Aorta (tissue), 5 donors: ENCODE measurements at places on chromosomes 5 and 9. TPM values are rescaled to one million over a fixed set of nuclear protein-coding genes. Genes with fewer than 3 reads are reported as not detected.
A peak's percentile ranks its signal among the peaks of the same experiment; 100 is the strongest.

GRCh38 chr5:37875051-37875787, 35.4 kb upstream of the GDNF start:
- no peak for DNase-seq

GRCh38 chr9:129567842-129568559, 52.9 kb downstream of the C9orf50 start:
- DNase-seq, result peak; percentile 80

DNA sequence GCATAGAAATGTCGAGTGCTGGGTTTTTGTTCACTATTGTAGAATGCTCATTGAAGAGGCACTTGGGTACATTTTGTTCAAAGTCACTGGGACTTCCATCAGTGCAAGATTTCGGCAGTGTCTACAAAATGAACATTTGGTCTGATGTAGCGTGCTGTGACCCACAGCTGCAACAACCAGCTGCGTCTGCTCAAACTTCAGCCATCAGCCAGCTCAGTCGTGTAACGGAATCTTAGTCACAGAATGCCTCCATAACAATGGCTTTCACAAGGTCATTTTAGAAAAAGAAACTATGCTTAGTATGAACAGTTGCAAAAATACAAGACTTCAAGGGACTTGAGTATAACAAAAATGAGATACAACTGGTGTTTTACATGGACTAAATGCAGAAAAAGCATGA, 828.1 kb upstream of the GRAMD2B start:
- no peak for DNase-seq

- DNase-seq, result no peak
Measured at GRCh38 chr9:22208846-22209585, 199.9 kb upstream of the CDKN2B start.

DNA sequence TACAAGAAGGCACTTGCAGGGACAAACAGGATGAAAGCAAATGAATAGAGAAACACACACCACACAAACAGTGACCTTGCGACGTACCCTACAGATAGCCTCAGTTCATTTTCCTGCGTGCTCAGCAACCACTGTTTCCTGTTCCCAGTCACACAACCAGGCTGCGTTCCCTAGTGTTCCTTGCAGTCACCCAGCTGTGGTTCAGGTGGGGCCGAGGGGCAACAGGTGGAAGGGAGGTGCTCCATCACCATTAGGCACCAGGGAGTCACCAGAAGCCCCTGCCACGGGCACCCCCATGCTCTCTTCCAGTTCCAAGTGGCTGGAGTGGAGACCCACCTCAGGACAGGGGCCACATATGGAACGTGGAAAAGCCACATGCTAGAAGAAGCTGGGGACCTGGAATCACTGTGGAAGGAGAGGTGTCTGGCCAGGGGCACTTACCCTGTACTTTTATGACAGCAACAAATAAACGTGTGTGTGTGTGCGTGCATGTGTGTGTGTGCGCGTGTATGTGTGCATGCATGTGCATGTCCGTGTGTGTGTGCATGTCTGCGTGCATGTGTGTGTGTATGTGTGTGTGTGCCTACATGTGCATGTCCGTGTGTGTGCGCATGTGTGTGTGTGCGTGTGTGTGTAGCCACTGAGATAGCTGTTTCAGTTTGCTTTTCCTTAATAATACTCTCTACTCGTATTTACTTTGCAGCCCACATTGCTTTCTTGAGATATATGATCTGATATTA, 18.8 kb upstream of the FCN2 start:
- DNase-seq, result peak; percentile 61

DNA sequence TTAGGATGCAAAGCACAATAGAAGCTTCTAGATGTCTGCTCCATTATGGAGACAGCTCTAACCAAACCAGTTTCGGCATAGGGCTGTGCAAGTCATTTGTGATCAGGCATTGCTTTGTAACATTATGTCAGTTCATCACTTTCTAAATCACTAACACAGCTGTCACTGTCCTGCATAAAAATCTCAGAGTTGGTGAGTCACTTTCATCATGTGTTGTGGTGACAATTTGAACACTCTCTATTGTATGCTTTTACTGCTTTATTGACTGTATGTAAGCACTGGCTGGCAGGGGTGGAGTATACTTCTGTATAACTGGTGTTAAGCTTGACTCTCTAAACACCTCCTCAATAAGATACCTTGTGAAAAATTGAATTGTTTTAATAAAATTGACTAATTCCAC, 77.9 kb downstream of the SLCO4C1 start:
- DNase-seq, result no peak

C9 gene
- 0.30 TPM for total RNA-seq

PCDHGC5 gene
- 2.8 TPM for total RNA-seq

RASGRF2 gene
- 17.4 TPM for total RNA-seq
